ENCODE measurements at places on chromosomes 6 and 20. TPM values are rescaled to one million over a fixed set of nuclear protein-coding genes. Genes with fewer than 3 reads are reported as not detected.

Gene EPPIN
- not detected for total RNA-seq

Gene C20orf202
- not detected for total RNA-seq

Gene PRKN
- total RNA-seq: 0.58 TPM

Gene SAMD3
- 28.8 TPM for total RNA-seq

Gene GPR6
- total RNA-seq: not detected

Gene RNF144B
- total RNA-seq: 5.9 TPM

Gene PAK5
- not detected for total RNA-seq

Gene NNAT
- total RNA-seq: 0.19 TPM

Gene GDAP1L1
- not detected for total RNA-seq
